ENCODE measurements at places on chromosomes 7 and 10.

GRCh38 chr7:40419806-40420205 lies 285.0 kb downstream of the SUGCT start:
- DNase-seq: no peak

GRCh38 chr7:1696671-1697498 lies 26.8 kb downstream of the ELFN1 start:
- DNase-seq: no peak

- DNase-seq: no peak
Observed at GRCh38 chr7:108417926-108418325, 38.3 kb downstream of the NRCAM start.

DNA sequence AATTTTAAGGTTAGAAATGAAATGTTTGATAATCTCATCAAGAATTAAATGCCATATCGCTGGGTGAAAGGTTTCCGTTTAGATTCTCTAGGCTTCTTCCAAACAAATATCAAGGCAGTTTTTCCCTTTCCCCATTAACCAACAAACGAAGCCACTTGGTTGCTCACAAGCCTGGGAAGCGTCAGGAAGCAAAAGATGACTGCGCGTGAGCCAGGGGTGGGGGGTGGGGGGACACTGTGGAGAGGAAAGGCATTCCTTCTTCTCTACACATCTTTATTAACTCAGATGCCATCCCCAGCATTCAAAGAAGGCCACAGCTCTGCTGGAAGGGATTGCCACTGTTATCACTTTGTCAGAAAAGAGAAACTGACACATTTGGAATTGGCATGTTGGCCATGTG lies 207.1 kb downstream of the TRIL start:
- DNase-seq: no peak

GRCh38 chr10:7610026-7610425 lies 56.7 kb downstream of the ITIH5 start:
- DNase-seq: no peak

- DNase-seq: peak; percentile 35
Observed at GRCh38 chr10:102167861-102168260, 15.7 kb downstream of the NOLC1 start.

- no peak for DNase-seq
Observed at GRCh38 chr7:108018668-108019067, 15.7 kb upstream of the LAMB1 start.

DNA sequence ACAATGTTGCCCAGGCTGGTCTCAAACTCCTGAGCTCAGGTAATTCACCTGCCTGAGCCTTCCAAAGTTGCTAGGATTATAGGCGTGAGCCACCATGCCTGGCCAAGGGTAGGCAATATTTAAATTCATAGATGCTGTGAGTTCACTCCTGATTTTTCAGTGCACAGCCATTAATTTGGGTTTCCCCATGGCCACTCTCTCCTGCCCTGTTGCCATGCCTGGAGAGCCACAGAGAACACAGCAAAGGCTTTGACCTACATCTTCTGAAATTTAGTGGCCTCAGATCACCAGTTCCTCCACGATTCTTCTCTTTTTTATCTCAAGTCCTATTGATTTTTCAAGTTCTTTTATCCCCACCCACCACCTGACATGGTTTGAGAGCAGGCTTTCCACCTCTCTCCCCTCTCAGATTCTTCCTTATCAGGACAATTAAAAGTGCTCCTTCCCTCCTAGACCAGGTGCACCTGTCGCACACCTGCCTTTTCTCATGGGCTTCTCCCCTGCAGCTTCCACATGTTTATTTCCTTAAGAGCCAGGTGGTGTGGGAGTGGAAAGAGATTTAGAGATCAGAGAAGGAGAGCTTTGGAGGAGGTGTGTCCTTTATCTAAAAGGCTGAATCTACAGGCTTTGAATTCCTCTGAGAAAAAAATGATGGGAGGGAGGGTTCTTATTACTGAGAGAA lies 123.8 kb downstream of the ADRA2A start:
- DNase-seq: no peak

GRCh38 chr7:15396210-15397158 lies 165.3 kb downstream of the AGMO start:
- DNase-seq: no peak

DNA sequence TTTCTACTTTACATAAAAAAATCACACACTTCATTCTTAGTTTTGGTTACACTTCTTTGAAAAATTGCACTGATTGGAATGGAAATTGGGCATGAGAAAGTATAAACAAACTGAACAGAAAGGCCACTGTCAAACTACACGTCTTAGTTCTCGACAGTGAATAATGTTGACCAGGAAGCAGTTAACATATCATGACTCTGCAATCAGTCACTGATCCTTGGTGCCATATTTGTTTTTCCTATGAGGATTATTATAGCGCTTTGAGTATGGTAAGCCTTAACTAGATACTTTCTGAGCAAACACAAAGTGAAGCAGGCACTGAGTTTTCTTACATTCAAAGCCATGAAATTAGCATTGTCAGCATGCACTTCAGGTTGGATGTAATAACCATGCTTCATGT lies 495.1 kb upstream of the ANKRD30A start:
- DNase-seq: no peak

GRCh38 chr7:29080803-29081202 lies 65.5 kb downstream of the CPVL start:
- no peak for DNase-seq

GRCh38 chr7:70313271-70313670 lies 715.0 kb downstream of the AUTS2 start:
- DNase-seq: no peak

GRCh38 chr7:2719007-2719406 lies 31.0 kb downstream of the AMZ1 start:
- DNase-seq: no peak

- peak; percentile 46 for DNase-seq
Observed at GRCh38 chr10:43137717-43138020, 576 bp upstream of the CSGALNACT2 start.

- DNase-seq: peak; percentile 44
Observed at GRCh38 chr7:45689011-45689796, 115.0 kb downstream of the ADCY1 start.

DNA sequence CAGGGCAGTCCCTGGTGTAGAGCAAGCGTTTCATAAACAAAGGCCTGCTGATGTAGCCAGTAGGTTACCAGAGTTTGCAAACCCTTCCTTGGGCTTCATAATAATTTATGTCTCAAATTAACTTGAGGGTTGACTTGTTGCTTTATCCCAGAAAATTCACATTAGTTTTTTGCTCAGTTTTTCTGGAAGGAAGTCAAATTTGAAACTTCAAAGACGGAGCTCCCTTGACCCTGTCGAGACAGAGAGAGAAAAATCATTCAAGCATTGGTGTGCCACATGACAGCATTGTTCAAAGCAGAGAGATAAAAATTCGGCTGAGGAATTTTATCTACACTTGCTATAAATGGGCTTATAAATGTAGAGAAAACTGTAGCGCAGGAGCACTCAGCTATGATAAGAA lies 627.7 kb downstream of the TNS3 start:
- no peak for DNase-seq

GRCh38 chr7:35993113-35993512 lies 159.9 kb upstream of the EEPD1 start:
- DNase-seq: no peak

GRCh38 chr10:71127773-71128172 lies 84.6 kb upstream of the UNC5B start:
- DNase-seq: no peak

DNA sequence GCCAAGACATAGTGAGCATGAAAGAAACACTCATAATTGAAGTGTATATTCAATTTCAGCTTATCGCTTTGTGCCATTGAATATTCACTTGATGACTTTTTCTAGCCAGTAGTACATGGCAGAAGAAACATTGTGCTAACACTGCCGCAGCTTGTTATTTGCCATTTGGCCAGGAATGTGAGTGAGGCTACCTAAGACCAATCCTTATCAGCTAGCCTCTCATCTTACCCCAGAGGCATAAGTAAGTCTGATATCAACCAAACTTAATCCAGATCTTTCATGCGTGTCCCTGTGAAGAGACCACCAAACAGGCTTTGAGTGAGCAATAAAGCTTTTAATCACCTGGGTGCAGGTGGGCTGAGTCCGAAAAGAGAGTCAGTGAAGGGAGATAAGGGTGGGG lies 586.0 kb upstream of the MBL2 start:
- DNase-seq: no peak

GRCh38 chr10:132326344-132326889 lies 5.6 kb upstream of the LRRC27 start:
- DNase-seq: no peak

DNA sequence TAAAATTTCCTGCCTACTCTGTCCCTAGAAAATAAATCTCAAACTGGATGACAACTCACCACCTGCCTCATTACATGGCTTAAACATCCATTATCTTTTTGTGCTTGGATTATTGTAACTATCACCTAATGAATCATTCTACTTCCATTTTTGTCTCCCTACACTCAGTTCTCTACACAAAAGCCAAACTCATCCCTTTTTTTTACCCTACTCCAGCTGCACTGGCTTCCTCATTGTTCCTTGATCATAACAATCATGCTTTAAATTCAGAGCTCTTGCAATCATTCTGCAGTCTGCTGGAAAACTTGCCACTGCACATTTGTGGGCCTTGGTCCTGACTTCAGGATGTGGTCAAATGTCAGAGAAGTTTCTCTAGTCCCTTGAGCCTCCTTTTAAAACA lies 280.0 kb downstream of the DGKB start:
- DNase-seq: no peak

DNA sequence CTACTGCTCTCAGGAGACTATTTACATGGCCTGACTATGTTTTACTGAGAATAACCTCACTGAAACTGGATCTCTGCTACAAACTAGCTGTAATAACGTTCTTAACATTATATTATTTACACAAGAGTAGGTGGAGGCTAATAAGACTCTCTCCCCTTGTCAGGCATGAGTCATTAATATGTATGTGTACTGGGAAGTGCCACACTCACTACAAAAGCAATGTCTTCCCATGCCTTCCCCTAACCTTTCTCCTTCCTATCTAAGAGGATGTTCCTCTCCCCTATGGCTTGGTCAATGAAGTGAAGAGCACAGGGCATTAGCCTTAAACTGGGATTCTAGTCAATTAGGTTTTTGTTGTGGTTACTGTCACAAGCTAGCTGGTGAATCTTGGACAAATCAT lies 147.9 kb downstream of the DGKB start:
- no peak for DNase-seq

GRCh38 chr7:8597565-8597964 lies 164.2 kb downstream of the NXPH1 start:
- no peak for DNase-seq

Data from GM04504 (cell line).